ENCODE measurements at places on chromosomes 16 and 17.

- no peak overlapping the region for H3K27ac ChIP-seq
- H3K4me1 ChIP-seq: peaks cover 16% of the 10 kb centered on the region
- no peak overlapping the region for H3K4me3 ChIP-seq
- DNase-seq: no peak
These were observed 199.5 kb downstream of the WWOX start for GRCh38 chr16:78298986-78299385.

GRCh38 chr17:350706-351448 lies 1.7 kb downstream of the RPH3AL start:
- peaks cover 6% of the 10 kb centered on the region for H3K36me3 ChIP-seq
- H3K4me3 ChIP-seq: peak overlapping the region; percentile 56
- peaks cover 9% of the 10 kb centered on the region for H3K27me3 ChIP-seq
- peak overlapping the region; percentile 80 for H3K27ac ChIP-seq

DNA sequence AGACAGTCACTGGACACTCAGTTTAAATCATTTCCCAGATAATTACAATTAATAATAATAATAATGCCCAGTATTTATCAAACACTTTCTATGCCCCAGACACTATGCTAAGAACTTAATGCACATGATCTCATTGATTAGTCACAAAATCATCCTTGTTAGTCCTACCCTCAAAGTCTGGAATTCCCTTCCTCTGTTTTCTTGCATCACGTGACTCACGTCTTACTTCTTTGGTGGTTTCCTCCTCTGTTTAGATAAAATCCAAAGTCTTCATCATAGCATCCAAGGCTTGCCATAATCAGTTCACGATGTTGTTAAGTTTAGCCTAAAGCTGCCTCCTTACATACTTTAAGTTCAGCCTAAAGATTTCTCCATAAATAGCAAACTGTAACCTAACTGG lies 471.9 kb downstream of the PMP22 start:
- no peak overlapping the region for H3K4me3 ChIP-seq
- H3K4me1 ChIP-seq: peaks cover 3% of the 10 kb centered on the region
- no peak for DNase-seq
- no peak overlapping the region for H3K27ac ChIP-seq

- H3K27me3 ChIP-seq: peaks cover 2% of the 10 kb centered on the region
- H3K4me1 ChIP-seq: no peaks in the 10 kb centered on the region
- no peaks in the 10 kb centered on the region for H3K36me3 ChIP-seq
- DNase-seq: no peak
These were observed 63.3 kb upstream of the IRX5 start for GRCh38 chr16:54867302-54867832.
